ENCODE measurements at places on chromosomes 2 and 18.

DNA sequence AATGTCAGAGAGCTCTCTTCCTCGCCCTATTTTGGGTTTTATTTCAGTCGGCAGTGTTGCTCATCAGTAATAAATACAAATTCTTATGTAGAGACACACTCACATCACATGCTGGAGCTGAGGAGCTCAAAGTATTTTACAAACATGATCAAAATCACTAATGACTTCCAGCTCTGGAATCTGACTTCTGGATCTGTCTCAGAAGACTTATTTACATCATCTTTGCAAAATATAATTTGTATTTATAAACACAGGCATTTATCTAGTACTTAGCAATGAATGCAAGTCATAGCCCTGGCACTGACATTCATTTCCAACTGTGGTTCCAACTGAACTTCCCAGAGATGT lies 327.1 kb downstream of the NCKAP5 start:
- peak; percentile 20 for DNase-seq

- peak; percentile 36 for DNase-seq
These were observed 15.9 kb upstream of the TMEM214 start for GRCh38 chr2:27016801-27017325.

DNA sequence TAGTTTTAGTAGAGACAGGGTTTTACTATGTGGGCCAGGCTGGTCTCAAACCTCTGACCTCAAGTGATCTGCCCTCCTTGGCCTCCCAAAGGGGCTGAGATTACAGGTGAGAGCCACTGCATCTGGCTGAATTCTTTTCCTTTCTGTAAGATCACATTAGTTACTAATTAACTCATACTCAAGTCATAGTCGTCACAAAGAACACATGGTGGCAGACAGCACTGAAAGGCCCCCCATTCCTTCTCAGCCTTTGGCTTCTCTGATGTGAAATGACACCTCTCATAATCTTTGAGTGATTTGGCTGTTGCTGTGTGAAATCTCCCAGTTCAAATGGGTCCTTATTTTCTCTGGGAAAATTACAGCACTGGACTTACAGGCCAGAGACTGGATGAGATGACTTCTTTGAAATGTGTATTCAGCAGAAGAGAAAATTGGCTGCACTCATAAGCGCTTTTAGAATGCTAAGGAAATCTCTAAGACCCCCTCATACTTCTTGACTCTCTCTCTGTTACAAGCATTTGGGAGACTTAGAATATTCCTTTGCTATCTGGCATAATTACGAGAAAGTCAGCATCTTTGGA lies 764.8 kb downstream of the RNF144A start:
- no peak for DNase-seq

- no peak for DNase-seq
These were observed 116.8 kb downstream of the CTAGE1 start for GRCh38 chr18:22300665-22301636.

- DNase-seq, result no peak
These were observed 56.6 kb downstream of the EPG5 start for GRCh38 chr18:45910405-45911023.

- no peak for DNase-seq
These were observed 77.7 kb downstream of the MAP2 start for GRCh38 chr2:209501579-209501978.

DNA sequence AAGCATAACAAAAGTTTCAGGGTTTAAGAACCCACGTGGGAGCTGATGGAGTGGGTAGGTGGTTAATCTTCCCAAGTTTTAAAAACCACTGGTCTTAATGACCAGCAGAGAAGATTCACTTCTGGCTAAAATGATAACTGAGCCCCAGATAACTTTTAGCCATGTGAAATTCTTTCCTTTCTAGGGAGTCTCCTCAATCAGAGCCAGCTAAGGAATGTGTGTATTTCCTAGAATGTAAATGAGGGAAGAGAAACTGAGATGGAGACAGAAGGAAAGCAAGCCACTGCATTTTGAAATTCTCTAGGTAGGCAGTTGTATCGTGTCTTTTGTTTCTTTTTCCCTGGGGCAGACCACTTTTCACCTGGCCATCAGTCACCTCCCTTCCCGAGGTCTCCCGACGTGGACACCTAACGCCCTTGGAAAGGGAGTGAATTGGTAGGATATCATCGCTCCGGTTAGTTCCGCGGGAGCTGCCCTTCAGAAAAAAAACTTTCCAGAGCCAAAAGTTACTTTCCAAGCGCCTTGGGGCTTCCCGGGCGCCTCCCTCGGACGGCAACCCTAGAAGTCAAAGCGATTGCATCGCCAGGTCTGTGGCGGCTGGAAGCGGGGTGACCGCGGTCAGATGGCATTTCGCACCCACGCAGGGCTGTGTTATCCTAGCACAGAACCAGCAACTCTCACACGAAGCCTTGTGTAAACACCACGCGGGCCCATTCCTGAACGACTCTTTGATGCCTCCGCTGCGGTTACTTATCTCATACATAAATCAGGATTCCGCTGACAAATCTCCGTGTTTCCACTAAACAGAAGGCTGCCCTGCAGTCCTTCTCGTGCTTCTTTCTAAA lies 1.3 kb downstream of the COLEC12 start:
- peak; percentile 61 for DNase-seq

- no peak for DNase-seq
These were observed 204.9 kb downstream of the PTGR3 start for GRCh38 chr18:75003764-75004690.

DNA sequence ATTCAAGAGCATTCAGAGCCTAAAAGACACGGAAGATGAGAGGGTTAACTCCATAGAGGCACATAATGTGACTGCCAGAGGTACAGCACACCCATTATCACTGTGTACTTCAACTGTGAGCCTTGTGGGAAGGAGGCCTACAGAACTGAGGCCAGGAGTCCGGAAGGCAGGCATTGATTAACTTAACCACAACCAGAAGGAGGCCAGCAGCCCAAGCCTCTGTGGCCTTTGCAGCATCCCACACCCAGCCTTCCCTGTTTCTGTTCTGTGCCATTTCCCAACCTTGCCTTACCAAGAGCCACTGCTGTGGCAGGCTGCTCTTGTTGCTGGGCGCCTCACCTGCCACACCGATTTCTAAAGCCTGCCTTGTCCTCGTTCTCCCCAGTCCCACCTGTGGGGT lies 27.2 kb downstream of the SIGLEC15 start:
- DNase-seq, result no peak

GRCh38 chr2:73255007-73255644 lies 21.0 kb downstream of the CCT7 start:
- no peak for DNase-seq

DNA sequence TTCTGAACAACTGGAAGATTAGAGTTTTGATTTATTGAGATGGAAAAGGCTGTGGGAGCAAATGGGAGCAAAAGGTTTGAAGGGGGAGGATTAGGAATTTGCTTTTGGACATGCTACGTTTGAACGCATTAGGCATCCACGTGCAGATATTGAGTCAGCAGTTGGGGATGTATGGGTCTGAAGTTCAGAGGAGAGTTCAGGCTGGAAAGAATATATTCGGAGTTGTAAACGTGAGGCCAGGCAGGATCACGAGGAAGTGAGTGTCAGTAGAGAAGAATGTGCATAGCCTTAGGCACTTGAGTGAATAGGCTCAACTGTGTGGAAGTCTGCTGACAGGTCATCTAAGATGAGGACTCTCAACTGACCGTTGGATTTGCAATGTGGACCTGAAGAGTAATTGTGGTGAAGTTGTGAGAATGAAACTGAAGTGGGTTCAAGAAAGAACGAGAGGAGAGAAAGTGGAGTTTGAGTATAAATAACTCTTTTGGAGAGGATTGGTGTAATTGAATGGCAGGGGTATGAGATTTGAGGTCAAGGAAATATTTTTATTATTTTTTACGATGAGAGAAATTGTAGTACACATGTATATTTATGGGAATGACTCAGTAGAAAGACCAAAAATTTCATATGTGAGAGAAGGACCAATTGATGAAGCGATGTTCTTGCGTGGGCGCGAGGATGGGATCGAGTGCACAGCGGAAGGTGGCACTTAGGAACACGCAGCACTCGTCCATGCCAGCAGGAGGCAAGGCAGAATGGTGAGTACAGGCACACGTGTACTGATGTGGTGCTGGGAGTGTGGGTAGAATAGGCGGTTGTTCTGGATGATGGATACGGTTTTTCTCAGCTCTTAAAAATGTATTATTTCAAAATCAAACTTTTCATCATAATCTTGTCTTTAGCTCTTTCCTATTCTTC lies 40.5 kb upstream of the POLE4 start:
- no peak for DNase-seq

- no peak for DNase-seq
These were observed 478.5 kb upstream of the ID2 start for GRCh38 chr2:8203364-8203763.

- no peak for DNase-seq
These were observed 92.3 kb upstream of the SMAD2 start for GRCh38 chr18:48022531-48023329.

- no peak for DNase-seq
These were observed 65.4 kb downstream of the SMAD7 start for GRCh38 chr18:48885266-48885923.

- no peak for DNase-seq
These were observed 84.5 kb upstream of the GALNT5 start for GRCh38 chr2:157172866-157173578.

- DNase-seq, result no peak
These were observed 127.2 kb upstream of the EML6 start for GRCh38 chr2:54595999-54596902.

DNA sequence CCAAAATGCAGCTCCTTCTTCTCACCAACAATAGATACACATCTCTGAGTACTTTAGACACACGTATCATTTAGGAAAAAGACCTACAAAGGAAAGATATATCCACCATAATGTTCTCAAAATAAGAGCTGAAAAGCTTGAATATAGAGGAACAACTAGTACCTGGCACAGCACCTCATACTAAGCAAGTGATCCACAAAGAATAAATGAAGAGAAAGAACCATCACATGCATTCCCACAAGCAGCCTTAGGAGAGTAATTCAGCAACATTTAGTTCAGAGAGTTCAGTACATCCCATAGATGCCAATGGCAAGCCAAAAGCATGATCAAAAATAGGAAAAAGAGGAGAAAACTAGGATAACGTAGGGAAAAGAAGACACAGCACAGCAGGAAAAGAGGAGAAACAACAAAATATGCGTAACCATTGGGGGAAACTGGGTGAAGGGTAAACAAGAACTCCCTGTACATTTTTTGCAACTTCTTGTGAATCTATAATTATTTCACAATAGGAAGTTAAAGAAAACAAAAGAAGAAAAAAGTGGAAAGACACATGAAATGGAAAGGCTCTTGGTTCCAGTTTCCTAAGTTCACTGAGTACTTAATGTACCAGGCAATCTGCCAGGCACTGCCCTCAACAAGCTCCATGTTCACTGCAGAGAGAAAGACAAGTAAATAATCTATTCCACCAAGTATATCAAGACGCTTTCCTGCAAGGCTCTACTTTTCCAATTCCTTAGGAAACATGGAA lies 22.3 kb downstream of the CLASP1 start:
- no peak for DNase-seq

- no peak for DNase-seq
These were observed 54.6 kb downstream of the LAMA3 start for GRCh38 chr18:23743733-23744333.

DNA sequence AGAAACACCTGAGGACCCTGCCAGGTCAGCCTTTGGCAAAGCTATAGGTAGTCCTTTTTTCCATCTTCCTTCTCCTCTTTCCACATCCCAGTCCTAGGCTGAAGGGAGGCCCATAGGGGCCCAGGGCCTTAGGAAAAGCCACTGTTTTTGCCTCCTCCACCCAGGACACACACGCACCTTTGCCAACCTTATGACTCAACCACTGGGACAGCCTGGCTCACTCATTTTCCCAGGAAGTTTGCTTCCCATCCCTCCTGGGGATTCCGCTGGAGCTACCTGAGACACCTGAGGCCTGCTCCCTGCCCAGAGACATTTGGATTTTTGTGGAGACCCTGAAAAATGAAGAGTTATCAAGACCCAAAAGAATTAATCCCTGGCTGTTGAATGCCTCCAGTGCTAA lies 273.4 kb upstream of the SIX2 start:
- no peak for DNase-seq
